Activated CD4-positive, alpha-beta T cell treated with anti-CD3 and anti-CD28 coated beads, Interleukin-2, amount 50 U/mL, for 4 hours (primary cell): ENCODE measurements at places on chromosomes 6 and 20.

GRCh38 chr6:35893246-35893645 is 27.7 kb downstream of the SRPK1 start:
- no peak for DNase-seq

DNA sequence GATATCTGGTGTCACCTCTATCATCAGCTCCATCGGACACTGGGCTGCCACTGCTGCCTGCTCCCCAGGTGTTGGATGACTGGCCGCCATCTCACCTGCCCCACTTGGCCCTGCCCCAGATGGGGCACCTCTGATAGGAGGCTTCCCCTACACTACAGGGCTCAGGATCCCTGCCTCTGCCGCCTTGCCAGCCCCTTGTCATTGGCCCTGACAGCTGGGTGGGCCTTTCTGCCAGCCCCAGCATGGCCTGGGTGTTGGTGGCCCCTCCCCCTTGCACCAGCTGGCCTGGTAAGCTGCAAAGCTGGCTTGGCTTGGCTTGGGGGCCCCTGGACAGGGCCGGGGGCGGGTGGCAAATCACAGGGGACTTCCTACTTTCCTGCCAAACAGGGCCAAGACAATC is 10.6 kb downstream of the PACSIN1 start:
- DNase-seq: no peak

- DNase-seq: no peak
Observed at GRCh38 chr20:40197691-40198090, 491.3 kb downstream of the MAFB start.

GRCh38 chr20:24720957-24721356 is 228.1 kb upstream of the CST7 start:
- DNase-seq: no peak

- no peak for DNase-seq
Observed at GRCh38 chr6:35725081-35725708, 11.6 kb upstream of the ARMC12 start.

DNA sequence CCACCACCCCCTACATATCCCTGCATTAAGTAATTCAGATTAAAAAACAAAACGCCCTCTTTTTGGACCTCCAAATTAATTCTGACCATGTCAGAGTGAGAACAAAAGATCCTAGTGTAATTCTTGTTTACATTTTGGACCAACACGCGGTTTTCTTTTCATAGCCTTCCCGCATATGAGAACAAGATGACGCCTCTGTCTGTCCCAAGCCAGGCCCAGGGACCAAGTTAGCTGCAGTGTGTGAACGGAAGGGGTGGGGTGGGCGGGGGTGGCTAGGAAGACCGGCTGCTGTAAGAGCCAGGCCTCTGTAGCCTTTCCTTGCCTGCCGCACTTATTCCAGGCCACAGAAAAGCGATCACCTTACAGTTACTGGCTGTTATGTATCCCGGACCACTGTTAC is 68.0 kb downstream of the PLCG1 start:
- no peak for DNase-seq

DNA sequence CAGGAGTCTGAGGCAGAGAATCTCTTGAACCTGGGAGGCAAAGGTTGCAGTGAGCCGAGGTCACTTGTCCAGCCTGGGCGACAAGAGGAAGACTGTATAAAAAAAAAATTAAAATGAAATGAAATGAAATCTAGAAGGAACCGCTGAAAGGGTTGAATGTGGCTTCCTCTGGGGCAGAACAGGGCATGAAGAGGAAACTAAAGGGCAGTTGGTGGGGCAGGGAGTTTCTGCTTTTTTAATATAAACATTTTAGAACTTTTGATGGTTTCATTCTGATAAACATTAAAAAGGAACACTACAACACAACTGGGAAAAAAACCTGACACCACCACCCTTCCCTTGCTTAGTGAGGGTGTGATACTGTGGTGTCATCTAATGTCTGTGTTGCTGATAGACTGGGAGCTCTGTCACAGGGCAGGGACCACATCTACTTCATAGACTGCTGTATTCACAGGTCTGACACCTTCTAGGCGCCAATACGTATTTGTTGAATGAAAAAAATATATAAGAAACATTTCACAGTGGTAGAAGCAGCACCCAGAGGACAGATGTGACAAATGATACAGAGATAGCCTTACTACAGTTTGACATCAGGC is 128.9 kb downstream of the ADAT2 start:
- DNase-seq: no peak

GRCh38 chr20:57999465-58000111 is 228.9 kb downstream of the ANKRD60 start:
- DNase-seq: no peak

DNA sequence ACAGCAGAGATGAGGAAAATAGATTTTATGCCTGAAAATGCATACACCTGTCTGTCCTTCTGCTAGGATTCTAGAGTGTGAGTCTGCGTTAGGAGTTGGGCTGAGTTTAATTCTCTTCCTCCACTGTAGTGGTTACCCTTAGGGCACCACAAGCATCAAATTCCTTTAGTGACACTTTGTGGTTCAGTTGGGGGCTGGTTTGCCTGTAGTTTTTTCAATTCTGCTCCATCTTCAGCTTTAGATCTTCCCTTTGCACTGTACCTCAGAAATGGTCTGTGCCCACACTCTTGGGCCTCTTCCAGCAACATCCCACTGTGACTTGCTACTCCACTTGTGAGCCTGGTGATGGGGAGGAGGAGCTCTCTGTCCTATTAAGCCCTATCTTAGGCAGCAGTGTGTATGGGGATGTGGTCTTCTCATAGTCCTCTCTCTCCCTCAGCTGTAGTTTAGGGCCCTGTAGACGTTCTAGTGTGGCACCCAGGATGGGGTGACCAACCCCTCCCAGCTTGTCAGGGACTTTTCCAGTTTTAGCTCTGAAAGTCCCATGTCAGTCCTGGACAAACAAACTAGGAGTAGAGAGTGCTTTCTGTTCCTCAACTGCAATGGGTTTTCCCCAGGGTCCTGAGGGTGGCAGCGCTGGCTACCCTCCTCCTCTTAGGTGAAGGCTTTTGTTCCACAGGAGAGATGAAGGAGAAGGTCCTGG is 19.7 kb upstream of the OGFRL1 start:
- DNase-seq: no peak

GRCh38 chr6:31378062-31378720 is 21.2 kb upstream of the HLA-B start:
- no peak for DNase-seq

GRCh38 chr6:108597572-108598304 is 37.0 kb downstream of the FOXO3 start:
- DNase-seq: no peak

- DNase-seq: no peak
Observed at GRCh38 chr6:100892693-100893092, 11.6 kb upstream of the ASCC3 start.

- DNase-seq: no peak
Observed at GRCh38 chr6:13027207-13027606, 301.1 kb downstream of the TBC1D7 start.

- DNase-seq: no peak
Observed at GRCh38 chr20:48773837-48774418, 53.9 kb downstream of the PREX1 start.

DNA sequence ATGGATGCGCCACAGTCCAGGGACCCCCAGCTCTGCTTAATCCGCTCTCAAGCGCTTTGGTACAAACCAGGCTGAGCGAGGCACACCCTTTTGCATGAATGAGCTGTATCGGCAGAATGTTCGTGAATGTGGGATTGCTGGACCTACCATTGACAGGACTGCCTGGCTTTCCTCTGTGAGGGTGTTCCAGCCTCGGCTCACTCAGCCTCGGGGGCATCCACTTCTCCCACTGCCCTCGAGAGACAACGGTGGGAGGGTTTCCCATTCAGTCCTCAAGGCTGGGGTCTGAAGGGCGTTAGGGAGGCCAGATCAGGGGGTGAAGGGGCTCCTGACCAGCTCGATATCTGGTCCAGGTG is 17.4 kb downstream of the MDFI start:
- no peak for DNase-seq
